ENCODE measurements at places on chromosomes 12 and 14.

DNA sequence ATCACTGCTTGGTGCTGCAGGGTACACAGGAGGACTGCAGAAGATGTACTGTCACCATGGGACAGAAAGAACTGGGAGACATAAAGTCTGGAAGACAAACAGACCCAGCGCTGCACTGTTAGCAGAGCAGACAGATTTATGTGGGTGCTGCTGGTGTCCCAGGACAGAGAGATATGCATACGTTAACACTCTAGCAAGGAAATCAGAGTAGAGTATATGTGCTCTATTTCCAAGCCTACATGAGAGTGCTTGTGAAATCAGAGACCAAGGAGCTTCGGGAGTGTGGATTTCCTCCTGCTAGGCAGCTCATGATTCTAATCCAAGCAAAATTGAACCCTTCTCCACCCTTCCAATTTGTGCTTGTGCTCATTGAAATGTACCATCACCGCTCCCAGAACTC, 416.5 kb downstream of the VRK1 start:
- DNase-seq: no peak

- no peak for DNase-seq
These were observed 297.3 kb upstream of the FAR2 start for GRCh38 chr12:28851781-28852180.

DNA sequence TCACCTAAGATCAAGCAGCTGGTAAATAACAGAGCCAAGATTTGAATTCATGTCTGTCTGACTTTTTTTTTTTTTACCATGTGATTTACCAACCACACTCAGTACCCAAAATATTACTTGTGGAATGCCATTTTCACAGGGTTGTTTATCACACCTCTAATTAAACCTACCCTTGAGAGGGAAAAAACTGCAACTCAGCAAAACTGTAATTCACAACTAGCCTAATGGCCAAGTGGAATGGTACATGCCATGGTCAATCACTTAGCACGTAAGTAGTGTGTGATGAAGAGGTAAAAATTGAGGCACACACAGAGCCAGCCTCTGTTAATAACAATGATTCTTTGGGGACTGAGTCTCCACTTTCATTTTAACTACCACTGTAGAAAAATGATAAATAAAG, 412.9 kb upstream of the GARIN6 start:
- DNase-seq: no peak

- no peak for DNase-seq
These were observed 103.2 kb downstream of the SLC38A4 start for GRCh38 chr12:46722394-46723185.

GRCh38 chr14:93976477-93977057, at the start of gene ASB2:
TSS of gene ASB2 (minus strand) at chr14:93976570. CDS start at chr14:93964539, 12,031 bp downstream.
- no peak for DNase-seq

DNA sequence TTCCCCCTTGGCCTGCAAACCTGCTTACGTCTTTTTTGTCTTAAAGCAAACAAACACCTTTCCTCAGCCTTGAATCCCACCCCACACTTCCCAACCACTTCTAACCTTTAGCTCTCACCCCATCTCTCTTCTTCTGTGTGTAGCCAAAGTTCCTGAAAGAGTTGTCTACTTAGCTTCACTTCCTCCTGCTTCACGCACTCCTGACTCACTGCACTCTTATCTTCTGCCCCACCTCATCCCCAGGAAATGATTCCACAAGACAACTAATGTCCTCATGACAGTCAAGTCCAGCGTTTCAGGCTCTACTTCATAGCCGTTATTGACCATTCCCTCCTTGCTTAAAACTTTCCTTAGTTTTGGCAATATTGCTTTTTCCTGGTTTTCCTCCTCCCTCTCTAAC, 22.4 kb downstream of the EIF2B2 start:
- no peak for DNase-seq

- DNase-seq: no peak
These were observed 5.0 kb upstream of the NFKBIA start for GRCh38 chr14:35409595-35409994.

DNA sequence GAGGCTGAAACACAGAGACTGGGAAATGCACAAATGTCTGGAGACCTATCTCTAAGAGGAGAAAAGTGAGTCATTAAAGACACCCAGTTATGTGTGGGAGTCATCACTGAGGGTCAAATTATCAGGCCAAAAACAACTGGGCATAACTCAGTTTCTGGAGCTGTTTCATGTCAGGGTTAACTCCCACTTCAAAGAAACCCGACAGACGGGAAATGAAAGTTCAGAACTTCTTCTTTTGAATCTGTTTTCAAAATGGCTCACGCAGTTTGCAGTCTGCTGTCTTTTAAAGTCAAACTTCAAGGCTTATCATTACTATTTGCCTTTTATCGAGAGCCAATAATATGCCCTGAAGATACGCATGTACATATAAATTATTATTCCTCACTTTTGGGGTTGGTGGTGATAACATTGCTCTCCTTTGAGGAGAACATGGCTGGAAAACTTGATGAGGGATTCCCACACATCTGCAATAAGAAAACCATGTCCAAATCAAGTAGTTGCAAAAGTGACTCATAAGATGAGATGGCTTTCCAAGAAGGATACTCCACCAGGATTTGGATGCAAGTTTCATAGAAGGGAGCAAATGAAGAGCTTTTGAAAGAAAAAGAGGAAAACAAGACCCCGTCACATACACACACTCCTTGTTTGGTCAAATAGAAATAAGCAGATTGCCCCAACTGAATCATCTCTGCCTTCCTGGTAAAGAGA, 341.4 kb downstream of the ADAMTS20 start:
- DNase-seq: no peak

- DNase-seq: peak; percentile 18
These were observed 8.0 kb downstream of the YY1 start for GRCh38 chr14:100246809-100247428.

DNA sequence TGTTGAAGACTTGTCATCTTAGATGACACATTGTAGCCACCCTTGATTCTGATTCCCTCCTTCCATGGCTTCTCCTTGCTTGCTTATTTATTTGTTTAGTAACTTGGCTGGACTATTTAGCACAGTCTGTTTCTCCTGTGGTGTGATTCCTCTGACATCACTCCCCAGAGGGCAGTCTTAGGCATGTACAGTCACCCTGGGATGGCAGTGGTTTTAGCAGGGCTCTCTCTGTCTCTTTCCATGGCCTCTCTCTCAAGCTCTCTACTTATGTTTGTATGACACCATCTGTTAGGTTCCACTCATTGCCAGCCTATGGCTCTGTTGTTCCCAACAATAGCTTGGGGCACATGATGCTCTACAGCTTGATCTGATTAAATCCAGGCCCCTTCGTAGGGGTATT, 158.3 kb downstream of the ADGRD1 start:
- DNase-seq: no peak

- DNase-seq: no peak
These were observed 21.1 kb downstream of the KRT18 start for GRCh38 chr12:52969828-52970569.

DNA sequence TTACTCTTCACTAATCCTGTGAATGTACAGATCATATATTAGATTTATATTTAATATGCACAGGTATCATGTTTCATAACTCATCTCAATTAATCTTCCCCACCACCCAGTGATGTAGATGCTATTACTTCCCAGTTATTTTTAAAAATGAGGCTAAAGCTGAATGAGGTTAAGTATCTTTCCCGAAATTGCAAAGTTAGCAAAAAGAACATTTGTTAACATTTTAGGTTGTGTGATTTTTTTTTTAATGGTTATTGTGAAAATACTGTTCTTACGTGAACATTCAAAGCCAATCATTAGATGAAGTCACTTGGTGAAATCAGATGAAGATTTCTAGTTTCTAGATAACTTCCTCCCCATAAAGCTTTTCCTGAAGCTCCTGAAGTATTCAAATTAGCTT, 186.9 kb upstream of the PLEKHA5 start:
- DNase-seq: no peak

- DNase-seq: no peak
These were observed 241.6 kb upstream of the TMTC1 start for GRCh38 chr12:30025317-30025716.

GRCh38 chr12:56565510-56566101, 44.0 kb downstream of the RBMS2 start:
- DNase-seq: no peak

DNA sequence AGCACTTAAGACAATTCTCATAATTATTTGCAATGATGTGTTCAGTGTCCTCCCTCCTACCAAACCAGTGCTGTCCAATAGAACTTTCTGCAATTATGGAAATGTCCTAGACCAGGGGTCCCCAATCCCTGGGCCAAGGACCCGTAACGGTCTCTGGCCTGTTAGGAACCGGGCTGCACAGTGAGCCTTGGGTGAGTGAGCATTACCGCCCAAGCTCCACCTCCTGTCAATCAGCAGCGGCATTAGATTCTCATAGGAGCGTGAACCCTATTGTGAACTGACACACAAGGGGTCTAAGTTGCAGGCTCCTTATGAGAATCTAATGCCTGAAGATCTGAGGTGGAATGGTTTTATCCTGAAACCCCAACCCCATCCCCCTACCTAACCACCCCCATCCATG, 3.9 kb downstream of the SVOP start:
- no peak for DNase-seq

DNA sequence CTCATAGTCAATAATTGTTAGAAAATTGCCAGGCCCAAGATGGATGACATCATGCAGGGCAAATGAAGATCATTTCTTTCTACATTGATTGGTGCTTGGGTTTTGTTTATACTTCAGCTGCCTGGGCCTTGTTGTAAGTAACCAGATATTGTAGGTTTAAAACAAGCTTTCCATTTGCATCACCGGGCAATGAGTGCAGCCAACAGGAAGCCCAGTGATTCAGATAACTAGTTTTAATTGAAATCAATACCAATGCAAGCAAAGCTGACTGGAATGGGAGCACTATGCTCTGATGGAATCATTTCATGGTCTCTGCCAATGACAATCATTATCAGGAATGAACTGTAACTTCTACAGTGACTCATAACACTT, 279.3 kb downstream of the DUSP6 start:
- DNase-seq: no peak

DNA sequence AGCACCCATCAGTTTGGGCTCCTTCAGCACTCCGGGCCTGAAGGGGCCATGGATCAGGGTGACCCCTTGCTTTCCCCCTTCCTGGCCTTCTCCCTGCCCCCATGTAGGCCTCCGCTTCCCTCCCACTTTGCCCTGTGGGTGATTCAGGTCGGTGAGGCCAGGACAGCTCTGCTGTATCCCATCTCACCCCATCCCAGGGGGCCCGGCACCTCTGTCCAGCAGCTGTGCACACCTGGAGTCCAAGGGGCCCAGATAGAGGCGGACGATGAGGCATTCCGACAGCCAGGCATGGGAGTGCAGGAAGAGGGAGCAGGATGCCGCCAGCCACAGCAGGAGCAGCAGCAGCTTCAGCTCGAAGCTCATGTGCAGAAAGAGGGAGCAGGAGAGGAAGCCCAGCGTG, 11.4 kb downstream of the LTB4R start:
- DNase-seq: no peak

- DNase-seq: no peak
These were observed 542.8 kb downstream of the GALC start for GRCh38 chr14:87450193-87450592.

DNA sequence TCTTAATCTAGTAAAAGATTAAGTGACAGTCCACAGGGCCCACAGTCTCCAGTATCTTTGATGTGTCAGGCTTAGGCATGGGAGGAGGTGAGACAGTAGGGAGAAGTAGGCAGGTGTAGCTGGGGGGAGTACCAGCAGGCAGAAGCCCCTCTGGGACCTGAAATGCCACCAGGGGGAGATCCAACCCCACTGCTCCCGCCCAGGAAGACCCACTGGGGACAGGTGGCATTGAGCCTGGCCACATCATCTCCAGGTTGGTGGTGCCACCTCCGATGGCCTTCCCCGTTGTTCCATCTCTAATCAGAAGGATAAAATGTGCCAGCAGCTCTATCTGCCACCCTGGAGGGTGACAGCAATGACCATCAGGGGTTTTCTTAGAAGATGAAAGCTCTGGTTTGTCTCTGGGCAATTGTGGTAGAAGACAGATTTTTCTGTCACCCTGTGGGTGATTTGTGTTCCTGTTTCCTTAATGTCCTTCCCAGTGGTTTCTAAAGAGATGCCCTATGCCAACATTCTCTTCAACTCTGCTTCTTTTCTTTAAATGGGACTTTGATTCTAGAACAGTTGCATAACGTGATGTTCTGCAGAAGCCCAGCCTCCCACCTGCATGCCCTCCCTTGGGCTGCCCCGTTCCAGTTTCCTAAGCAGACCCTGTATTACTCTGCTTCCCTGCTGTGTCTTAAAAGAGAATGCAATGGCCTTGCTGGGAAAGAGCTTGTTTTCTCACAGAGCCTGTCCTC, 12.3 kb upstream of the SERPINA12 start:
- DNase-seq: no peak

GRCh38 chr14:23443881-23444280, 8.4 kb upstream of the MYH7 start:
- no peak for DNase-seq

DNA sequence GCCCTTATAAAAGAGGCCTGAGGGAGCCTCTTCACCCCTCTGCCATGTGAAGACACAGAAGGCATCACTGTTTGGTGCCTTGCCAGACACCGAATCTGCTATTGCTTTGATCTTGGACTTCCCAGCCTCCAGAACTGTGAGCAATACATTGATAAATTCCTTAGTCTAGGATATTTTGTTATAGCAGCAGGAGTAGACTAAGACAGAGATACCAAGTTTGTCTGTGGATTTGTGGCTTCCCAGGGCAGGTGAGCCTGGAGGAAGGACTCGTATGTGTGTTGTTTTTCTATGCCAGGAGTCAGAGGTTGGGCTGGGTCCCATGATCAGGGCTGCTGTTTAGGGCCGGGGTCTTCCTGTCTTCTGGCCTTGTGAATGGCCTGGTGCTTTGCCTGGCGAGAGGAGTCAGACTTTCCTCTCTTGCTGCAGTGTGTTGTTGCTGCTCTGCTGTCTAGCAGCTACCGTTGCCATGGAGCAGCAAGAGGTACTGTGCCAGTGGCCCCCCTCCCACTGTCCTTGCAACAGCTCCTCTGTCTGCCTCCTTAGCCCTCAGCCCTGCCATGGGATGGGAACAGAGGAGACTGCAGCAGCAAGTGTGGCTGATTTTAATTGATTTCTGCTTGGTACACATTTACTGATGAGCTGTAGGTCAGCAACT, 111.2 kb downstream of the CHST11 start:
- DNase-seq: no peak

DNA sequence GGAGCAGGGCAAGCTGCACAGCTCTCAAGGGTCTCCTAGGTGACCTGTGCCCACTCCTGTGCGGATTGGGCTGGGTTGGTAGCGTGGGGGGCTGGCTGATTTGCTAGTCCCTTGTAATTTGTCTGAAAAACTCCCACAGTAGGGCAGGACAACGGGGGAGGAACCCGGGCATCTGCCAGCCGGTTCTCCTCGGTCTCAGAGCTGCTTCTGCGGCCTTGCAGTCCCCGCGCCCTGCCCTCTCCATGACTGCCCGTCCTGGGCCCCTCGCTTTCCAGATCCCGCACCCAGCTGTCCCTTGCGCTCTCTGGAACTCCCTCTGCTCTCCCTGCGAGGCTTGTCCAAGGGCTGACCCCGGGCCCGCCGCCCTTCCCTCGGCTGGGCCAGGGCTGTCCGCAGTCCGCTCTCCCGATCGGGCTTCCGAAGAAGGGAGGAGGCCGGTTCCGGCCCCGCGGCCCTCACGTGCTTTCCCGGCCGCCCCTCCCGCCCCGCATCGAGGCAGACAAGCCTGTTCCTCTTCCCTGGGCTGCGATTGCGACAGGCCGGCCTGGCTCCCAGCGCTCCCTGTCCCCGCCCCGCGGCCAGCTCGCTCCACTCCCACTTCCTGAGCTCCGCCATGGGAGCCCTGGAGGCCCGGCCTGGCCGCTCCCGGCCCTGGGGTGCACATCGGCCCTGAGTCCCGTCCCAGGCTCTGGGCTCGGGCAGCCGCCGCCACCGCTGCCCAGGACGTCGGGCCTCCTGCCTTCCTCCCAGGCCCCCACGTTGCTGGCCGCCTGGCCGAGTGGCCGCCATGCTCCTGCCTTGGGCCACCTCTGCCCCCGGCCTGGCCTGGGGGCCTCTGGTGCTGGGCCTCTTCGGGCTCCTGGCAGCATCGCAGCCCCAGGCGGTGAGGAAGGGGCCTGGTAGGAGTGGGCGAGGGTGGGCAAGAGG, at the start of gene LTBR:
Gene LTBR, plus strand, starts transcription at position 591 of the 927 bp plus-strand sequence. Its CDS starts 197 bp downstream, at position 788.
- no peak for DNase-seq
